ENCODE measurements at places on chromosomes 2 and 18. TPM values are rescaled to one million over a fixed set of nuclear protein-coding genes. Genes with fewer than 3 reads are reported as not detected.

The IL1A gene
- 53.5 TPM for total RNA-seq

The NPHP1 gene
- total RNA-seq = 2.4 TPM

The EPHA4 gene
- 6.1 TPM for total RNA-seq

The NEU2 gene
- total RNA-seq = not detected

The DIPK1C gene
- not detected for total RNA-seq
